ENCODE measurements at places on chromosomes 2 and 18.

GRCh38 chr2:232993231-232993821, 19.7 kb downstream of the NGEF start:
- DNase-seq: no peak

DNA sequence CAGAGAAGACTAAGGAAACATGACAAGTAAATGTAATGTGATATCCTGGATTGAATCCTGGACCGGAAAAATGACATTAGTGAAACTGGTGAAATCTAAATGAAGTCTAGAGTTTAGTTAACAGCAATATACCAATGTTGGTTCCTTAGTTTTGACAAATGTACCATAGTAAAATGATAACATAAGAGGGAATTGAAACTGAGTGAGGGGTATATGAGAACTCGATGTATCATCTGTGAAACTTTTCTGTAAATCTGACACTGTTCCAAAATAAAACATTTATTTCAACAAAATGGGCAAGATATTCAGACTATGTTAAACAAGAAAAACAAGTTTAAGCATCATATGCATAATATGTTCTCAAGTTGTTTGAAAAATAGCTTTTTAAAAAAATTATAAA, 63.8 kb downstream of the OLA1 start:
- no peak for DNase-seq

- no peak for DNase-seq
Observed at GRCh38 chr2:76275788-76276187, 565.1 kb upstream of the GCFC2 start.

DNA sequence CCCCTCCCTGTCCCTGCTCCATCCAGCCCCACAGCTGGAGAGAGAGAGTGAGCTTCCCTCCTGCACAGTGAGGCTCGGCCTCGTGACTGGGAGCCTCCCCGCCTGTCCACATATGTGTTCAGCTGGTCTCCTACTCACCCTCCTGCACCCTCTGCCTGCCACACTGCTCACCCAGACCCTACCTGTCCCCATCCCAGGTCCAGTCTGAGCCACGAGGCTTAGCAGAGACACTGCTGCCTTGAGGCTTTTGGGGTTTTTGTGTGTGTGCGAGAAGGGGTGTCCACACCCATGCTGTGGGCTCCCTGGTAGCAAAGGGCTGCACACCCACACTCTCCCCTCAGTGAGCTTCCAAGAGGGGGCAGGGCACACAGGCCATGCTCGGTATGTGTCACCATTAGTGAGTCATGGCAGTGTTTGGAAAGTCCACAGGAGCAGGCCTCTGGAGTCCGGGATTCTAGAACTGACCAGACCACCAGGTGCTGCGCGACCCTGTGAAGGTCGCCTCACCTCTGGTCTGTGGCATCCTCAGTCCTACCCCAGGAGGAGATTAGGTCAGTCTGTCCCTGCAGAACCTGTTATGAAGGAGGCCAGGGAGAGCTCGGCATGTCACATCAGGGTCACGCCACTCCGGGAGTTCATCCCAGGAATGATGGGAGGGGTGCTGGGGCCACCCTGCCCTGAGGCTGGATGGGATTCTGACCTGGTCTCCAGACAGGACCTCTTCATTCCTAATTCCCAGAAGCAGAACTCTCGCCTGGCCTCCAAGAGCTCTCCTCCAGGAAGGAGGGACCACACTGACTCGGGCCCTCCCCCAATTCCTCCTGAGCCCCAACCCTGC, 39.9 kb upstream of the SMAD7 start:
- no peak for DNase-seq

DNA sequence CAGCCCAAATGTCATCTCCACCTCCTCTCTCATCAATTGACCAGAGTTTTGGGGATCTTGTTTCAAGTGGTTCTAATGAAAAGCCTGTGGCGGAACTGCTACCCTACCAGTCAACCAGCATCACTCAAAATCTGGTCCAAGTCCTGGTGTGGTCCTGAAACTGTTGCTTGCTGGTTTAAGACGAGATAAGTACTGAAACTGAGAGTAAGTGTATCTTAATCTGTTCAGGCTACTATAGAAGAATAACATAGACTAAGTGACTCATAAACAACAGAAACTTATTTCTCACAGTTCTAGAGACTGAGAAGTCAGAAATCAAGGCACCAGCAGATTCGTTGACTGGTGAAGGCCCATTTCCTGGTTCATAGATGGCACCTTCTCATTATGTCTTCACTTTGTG, 879 bp upstream of the GALNT5 start:
- DNase-seq: no peak

DNA sequence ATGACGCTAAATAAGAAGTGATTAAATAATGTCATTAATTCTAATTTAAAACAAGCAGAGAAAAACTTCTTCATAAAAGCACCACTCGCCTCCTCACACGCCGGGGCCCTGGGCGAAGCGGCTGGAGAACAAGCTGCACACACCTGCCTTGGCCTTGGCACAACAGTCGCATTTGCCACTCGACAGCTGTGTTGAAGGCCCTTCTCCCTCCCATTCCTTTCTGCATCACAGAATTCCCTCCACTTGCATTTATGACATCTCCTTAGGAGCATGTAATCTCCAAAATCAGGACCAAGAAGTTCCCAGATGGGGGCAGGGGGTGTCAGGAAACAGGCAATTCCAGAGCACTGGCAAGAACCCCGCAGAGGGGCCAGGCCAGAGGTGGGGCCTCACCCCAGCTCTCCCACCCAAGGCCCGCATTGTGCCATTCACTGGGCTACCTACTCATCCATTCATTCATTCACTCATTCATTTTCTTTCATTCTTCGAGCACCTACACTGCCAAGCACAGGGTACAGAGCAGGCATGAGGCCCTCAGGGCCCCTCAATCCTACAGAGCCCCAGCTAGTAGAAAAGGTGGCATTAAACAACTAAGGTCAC, 6.4 kb downstream of the HDAC4 start:
- no peak for DNase-seq

DNA sequence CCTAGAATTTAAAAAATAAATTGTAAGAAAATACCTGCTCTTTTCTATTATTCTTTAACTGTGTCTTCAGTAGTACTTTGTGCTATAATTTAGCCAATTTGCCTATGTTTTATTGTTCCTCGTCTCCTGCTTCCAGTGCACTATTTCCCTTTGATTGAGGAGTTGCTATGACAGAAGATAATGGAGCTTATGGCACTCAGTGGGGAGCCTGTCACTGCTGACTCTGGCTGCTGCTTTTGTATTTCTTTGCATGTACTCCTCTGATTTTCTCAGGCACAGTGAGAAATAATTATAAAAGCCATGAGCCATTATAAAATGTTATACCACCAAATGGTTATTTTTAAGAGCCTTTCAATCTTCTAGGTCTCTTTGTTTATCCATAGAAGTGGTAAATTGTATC, 1310.8 kb upstream of the SLC39A10 start:
- DNase-seq: no peak

Measured in activated CD4-positive, alpha-beta T cell treated with anti-CD3 and anti-CD28 coated beads for 1 hour (primary cell).